ENCODE measurements at places on chromosomes 5 and 9.

GRCh38 chr9:6785682-6786081 is 27.9 kb downstream of the KDM4C start:
- DNase-seq, result no peak

DNA sequence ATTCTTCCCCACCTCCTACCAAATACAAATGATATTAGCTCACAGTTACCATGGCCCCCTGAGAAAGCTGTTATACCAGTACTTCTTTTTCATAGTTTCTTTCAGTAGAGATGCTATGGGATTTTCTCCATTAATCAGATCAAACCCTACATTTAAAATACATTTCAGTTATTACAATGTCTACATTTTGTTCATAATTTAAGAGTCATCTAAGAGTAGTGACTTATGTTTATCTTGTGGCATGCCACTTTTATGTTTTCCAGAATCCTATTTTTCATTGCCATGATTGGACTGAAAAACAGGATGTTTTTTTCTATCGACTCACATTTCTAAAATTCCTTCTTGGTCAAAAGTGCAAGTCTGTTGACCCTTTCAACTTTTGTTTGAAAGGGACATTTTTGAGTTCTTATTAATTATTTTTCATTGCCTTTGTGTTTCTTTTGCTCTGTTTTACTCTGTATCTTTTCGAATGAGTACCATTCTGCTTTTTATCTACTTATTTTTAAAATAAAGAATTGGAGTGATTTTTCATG is 77.4 kb upstream of the ANXA1 start:
- DNase-seq, result no peak

- DNase-seq, result peak; percentile 34
Measured at GRCh38 chr5:95731571-95732554, 727 bp downstream of the RHOBTB3 start.

DNA sequence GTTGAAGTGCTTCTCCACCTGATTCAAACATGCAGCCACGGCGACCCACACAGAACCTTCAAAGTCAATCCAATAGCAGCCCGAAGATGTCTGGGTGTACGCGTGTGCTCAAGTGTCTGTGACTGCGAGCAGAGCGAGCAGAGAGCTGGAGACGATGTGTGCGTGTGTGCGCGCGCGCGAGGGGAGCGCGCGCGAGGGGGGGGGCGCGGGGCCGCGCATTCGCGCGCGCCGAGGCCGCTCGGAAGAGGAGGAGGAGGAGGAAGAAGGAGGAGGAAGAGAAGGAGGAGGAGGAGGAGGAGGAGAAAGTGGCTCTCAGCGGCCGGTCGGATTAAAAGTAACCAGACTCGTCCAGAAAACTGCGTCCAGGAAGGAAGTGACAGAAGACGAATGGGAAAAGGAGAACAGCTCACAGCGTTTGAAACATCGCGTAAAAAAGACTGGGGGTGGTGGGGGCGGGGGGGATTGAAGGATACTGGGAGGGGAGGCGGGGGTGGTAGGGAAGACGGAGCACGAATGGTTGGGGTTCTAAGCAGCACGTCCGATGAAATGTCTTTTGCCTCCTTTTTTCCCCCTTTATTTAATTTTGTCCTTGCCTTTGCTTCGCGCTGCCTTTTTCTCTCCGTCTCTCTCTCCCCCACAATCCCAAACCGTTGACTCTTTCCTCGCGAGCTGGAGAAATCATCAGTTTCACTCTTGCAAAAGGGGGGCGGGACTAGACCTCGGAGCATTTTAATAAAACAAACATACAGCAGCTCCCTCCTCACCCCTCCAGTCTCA is at the start of gene MEF2C:
TSS of gene MEF2C (minus strand) at position 126 of the 777 bp plus-strand sequence. CDS start 59,396 bp downstream, outside the sequence.
- DNase-seq, result no peak

DNA sequence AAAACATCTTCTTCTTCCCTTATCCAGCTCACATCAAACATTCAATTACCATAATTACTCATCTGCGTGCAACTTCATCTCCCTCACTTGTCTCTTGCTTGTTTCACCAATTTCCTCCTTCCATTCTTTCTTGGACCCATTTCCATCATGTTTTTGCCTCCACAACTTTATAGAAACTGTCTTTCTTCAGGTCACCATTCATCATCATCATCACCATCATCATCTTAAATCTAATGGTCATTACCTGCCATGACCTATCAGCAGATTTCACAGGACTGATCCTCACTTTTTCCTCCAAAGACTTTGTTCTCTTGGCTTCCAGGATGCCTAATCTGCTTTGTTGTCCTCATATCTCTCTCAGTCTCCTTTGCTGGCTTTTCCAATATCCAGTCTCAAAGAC is 495.6 kb downstream of the DNAH5 start:
- no peak for DNase-seq

DNA sequence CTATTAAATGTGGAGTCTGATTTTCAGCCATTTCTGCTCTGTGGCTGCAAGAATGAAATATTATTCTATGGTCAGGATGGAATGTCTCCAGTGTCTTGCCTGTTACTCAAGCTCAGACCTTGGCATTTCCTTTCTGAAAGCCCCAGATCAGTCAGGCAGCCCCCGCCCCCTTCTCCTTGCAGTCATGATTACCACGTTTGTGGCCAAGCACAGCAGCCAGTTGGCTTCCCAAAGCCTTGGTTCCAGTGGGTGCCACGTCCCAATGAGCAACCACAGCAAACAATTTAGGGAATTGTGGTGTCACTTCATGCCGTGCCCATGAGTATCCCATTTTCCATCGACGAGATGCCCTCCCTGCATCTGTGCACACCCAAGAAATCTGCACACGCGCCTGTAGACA is 9.7 kb upstream of the OBP2A start:
- no peak for DNase-seq

- DNase-seq, result no peak
Measured at GRCh38 chr9:134627417-134628353, 13.9 kb upstream of the COL5A1 start.

DNA sequence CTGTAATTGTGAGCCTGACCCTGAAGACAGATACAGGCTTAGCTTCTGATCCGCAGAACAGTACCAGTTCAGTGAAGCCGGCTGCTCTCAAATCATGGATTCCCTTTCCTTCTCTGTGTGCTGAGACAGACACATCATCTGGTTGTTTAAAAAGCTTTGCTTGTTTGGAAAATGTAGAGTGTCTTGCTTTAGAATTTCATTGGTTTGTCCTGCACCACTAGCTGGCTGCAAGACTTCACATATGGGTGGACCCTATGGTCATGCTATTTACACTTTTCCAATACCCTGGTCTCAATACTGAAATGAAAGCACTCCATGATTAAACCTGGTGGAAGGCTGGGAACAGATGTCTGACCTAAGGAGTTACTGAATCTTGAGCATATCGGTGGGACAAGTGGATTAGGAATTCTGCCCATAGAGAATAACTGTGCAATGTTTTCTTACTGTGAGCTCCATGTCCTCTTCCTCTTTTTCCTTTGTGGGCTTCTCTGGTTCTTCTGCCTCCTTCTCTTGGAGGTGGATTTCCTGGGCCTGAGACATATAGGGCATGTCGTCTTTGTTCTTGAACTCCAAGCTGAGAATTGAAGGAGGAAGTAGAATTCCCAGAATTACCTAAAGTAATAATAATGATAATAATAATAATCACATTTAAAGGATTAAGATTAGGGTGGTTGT is 201.1 kb upstream of the KLF9 start:
- DNase-seq, result no peak

DNA sequence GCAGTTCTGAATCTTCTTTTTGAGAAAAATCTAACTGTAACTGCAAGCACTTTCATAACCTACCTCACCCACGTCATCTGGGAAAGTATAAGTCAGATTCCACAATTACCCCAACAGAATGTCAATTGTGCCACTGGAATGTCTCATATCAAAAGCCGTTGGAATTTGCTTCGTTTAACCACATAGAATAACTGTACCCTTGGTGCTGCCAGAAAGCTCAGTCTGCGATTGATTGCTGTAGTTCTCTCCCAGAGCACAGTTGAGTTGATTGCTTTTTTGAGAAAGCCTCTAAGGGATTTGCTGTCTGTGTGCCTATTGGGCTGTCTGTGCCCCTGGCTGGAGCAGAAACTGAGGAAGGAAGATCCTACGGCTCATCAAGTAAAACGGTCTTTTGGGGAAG is 583.6 kb downstream of the TMEM38B start:
- DNase-seq, result no peak

DNA sequence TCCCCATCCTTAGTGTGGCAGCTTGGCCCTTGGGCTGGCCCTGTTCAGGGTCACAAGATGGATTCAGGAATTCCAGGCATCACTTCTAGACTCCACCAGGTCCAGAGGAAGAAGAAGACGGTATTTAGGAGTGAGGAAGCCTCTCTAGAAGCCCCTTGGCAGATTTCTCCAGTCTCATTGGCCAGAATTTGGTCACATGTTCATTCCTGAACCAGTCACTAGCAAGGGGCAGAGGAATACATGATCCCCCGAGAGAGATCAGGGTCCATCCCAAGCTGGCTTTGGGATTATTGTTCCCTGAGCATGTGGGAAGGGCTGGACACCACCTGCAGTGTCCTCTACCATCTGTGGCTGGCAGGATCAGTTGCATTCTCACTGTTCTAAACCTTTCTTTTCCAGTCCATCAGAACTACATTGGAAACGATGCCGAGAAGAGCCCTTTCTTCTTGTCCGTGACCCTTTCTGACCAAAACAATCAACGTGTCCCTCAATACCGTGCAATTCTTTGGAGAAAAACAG is 48.5 kb downstream of the GARNL3 start:
- DNase-seq, result no peak

DNA sequence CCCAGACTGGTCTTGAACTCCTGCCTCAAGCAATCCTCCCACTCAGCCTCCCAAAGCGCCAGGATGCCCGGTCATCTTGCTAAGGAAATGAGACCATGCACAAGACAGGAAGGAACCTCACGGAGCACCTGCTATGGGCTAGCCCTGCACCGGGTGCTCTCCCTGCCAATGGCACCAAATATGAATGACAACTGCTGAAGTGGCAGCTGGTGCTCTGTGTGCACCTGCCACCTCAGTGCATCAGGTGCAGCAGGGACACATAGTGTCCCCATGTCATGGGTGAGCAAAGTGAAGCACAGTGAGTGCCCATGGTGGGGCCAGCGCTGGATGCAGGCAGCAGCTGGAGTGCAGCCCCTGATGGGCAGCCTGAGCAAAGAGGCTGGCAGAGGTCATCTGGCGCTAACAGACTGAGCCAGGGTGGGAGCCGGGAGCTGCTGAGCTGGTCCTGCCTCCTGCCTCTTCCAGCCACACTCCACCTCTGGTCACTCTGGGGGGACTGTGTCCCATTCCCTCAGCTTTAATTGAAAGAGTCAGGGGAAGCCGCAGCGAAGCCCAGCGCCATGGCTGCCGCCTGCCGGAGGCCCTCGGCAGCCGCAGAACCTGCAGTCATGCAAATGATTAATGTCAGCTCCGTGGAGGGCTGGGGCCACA is 46.4 kb downstream of the BARX1 start:
- no peak for DNase-seq

DNA sequence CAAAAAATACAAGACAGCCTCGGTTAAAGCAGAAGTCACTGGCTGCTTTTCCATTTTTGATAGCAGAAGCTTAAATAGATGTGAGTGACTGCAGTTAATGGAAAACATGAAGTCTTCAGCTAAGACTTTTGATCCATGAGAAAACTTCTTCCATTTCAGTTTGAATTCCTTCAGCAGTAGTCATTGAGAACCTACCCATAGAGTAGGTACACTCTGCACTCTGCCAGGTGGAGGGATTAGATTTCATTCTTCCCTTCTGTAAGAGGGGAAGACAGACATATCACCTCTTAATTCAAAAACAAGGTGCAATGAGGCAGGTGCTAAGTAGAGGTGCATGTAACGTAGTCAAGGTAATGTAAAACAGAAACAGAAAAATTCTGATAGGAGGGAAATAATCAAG is 26.7 kb upstream of the XPA start:
- DNase-seq, result no peak

- peak; percentile 64 for DNase-seq
Measured at GRCh38 chr5:177309351-177310191, 2.1 kb downstream of the MXD3 start.

DNA sequence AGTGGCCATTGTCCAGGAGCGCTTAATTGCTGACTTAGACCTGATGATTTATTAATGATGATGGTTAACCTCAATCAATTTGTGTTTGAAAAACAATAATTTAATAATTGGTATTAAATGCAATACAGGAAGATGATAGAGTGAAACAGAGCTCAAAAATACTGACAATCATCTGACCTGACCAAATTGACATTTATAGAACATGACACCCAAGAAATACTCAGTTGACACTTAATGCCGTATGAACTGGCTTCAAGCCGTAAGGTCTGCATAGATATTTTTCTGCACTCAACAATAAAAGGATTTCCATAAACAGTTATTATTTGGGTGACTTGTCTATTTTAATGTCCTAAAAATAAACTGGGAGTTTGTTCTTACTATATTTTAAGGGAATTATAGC is 159.2 kb downstream of the TRIO start:
- no peak for DNase-seq

- DNase-seq, result no peak
Measured at GRCh38 chr5:90854169-90854568, 295.6 kb downstream of the ADGRV1 start.

DNA sequence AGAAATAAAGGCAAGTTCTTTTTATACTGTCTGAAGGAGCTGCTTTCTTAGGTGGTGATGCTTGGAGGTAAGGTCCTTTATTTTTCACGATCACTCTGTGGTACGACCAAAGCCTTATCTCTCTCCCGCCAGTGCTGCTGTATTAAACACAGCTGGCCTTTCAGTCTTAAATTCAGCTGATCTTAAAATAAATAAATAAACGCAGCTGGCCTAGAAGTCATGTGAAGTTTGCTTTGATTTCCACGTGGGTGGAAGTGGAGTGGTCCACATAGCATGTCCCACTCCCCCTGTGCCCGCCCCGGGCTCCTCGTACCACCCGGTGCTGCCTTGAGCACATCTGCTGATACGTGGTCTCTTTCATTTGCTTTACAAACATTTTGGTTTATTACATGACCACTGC is 260.4 kb downstream of the FANCC start:
- no peak for DNase-seq

DNA sequence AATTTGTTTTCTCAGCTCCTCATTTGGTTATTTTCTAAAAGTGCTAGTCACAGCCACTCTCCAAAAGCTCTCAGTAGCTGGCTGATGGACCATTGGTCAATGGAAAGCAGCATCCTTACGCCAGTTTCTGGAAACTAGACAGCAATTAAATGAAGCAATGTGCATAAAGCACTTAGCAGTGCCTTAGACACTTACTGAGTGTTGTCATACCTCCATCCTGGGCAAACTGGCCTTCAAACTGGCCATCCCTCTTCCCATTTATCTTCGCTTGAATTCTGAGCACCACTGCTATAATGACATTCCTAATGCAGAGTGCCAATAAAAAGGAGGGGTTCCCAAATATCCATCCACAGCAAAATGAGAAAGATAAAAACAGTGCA is 209.2 kb downstream of the ENC1 start:
- DNase-seq, result no peak

- peak; percentile 60 for DNase-seq
Measured at GRCh38 chr5:175718401-175719108, 60.7 kb downstream of the HRH2 start.

- no peak for DNase-seq
Measured at GRCh38 chr9:112711050-112711689, 6.7 kb downstream of the INIP start.

- DNase-seq, result no peak
Measured at GRCh38 chr9:85151162-85151561, 481.6 kb downstream of the NTRK2 start.

Data from CD4-positive, CD25-positive, alpha-beta regulatory T cell (primary cell).